Mesenchymal stem cell (in vitro differentiated cells and primary cell): ENCODE measurements at places on chromosomes 7 and 10.

- no peak for DNase-seq
Measured at GRCh38 chr7:88200261-88200660, 19.6 kb downstream of the SRI start.

DNA sequence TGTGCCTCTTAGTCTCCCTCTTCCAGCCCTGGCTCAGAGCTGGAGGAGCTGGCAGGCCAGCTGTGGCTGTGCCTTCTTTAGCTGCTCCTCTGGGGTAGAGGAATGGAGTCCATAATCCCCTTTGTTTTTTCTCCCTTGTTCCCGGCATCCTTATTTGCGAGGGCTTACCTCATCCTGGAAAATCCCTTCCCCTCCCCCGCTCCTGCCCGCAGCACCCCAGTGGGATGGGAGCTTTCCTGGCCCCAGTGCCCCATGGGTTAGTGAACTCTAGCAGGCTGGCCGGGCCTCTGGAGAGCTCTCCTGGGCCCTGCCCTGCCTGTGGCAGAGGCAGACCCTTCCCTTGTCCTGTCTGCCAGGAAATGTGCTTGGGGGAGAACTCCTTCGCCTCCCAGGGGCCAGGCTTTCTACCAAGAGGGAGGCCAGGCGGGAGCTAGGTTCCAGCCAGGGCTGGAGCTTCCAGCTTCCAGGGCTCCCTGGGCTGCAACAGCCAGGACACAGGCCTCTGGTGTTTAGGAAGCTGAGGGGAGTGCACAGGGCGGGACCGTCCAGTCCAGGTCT, 16.5 kb upstream of the TRIM8 start:
- DNase-seq = peak; percentile 86

GRCh38 chr7:93226310-93226709, at the start of gene HEPACAM2:
TSS of gene HEPACAM2 (minus strand) at chr7:93226469.
- no peak for DNase-seq

DNA sequence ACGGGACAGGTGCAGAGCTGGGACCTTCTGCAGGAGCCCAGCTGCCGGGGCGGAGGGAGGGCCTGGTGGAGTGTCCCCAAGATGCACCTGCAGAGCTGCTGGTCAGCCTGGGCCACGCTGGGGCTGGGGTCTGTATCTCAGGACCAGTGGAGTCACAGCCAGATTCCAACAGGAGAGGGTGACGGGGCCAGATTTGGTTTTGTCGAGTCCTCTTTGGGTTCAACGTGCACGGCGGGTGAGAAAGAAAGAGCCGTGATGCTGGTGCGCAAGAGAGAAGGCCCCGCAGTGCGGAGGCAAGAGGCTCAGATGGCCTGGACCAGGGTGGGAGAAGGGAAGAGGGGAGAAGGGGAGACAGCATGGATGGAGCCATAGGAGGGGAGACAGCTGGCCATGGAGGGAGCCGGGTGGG, 462.9 kb downstream of the PTPRN2 start:
- DNase-seq = no peak

- DNase-seq = peak; percentile 94
Measured at GRCh38 chr10:100370714-100371481, 23.9 kb downstream of the SCD start.

GRCh38 chr7:139748941-139749340, 28.9 kb downstream of the HIPK2 start:
- DNase-seq = no peak

DNA sequence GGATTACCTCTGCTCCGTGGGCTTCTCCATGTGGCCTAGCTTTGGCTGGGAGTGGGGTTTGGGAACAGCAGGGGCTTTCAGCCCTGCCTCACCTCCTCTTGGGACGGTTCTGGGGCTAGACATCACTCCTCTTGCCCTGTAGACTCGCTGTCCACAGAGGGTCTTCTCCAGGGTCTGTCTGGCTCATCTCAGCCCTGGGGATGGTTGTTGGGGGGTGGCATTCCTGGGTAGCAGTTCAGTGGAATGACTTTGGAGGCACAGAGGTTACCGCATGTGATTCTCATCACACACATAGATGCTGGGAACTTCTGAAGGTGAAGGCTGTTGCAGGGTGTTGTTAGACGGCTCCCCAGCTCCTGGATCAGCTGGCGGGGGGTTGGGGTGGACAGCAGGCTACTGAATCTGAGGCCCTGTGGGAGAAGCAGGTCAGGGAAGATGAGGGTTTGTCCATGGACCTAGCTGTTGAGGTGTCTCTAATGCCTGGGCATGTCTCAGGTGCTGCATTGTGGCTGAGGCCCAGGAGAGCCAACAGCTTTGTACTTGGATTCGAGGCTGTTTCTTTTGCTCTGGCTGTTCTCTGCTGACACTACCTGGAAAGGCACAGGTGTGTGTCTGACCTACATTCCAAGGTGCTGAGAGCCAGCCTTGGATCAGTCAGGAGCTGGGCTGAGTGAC, 23.8 kb downstream of the RAMP3 start:
- DNase-seq = no peak

DNA sequence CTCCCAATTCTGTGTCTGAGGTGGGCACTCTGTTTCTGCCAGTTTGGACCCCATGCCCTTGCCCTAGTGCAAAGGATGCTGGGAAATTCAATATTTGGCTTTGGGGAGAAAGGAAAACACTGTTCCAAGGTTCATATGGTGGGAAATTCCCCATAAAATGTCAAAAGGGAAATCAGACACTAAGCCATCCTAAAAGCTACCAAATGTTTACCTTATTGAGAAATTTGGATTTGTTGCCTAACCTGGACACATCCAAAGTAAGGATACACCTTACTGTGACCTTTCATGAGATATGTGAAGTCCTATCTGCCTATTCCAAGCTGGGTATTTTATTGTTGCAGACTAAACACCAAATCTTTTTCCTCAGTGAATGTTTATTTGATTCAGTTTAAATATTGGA, 109.1 kb downstream of the CYP26A1 start:
- no peak for DNase-seq
